Activated CD4-positive, alpha-beta T cell treated with anti-CD3 and anti-CD28 coated beads, Interleukin-2, Interleukin-4, amounts not matched to agents 100 ng/mL and 50 ng/mL, durations not matched to agents 16 hours and 8 hours (primary cell): ENCODE measurements at places on chromosomes 5 and 9.

- peak; percentile 11 for DNase-seq
Measured at GRCh38 chr9:95004411-95005277, 278.1 kb downstream of the AOPEP start.

DNA sequence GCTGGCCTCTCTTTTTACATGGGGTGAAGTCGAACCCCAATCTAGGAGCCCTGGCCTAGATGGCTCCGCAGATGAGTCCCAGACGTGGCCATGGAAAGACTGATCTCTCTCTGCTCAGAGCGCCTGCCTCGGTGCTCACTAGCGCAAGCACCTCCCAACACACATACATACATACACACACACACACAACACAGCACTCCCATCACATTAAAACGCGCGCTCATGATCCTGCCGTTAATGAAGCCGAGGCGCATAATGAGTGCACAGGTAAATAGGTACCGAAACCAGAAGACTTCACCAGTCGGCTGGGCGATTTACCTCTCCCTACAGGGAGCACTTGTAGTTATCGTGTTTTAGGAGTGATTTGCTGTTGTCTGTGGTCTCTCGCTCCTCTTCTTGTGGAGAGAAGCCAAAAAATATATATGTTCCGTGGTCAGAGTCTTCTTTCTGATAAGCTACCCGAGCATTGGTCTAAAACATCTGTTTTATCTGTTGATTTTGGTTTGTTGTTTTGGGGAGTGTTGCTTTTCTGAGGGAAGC, 207.7 kb downstream of the MEF2C start:
- no peak for DNase-seq

DNA sequence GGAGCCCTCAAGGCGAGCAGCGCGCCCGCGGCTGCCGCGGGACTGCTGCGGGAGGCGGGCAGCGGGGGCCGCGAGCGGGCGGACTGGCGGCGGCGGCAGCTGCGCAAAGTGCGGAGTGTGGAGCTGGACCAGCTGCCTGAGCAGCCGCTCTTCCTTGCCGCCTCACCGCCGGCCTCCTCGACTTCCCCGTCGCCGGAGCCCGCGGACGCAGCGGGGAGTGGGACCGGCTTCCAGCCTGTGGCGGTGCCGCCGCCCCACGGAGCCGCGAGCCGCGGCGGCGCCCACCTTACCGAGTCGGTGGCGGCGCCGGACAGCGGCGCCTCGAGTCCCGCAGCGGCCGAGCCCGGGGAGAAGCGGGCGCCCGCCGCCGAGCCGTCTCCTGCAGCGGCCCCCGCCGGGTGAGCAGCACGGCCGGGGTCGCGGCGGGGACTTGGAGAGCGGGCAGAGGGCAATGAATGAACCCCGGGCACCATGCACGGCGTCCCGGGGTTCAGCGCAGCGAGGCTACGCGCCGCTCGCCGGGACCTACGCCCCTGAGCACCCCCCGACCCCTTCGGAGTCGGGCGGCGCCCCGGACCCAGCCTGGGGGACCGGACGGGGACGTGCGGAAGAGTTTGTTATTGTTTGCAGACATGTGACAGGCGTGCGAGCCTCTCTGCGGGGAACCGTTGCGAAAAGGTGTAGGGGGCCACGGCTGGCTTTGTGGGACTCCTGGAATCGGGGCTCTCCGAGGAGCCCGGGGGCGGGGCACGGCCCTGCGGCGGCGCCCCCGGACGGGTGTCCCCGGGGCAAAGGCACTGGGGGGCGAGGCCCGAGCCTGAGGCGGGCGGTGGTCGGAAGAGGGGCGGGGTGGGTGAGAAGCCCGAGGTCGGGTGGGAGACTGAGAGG, 553 bp downstream of the MAP3K1 start:
- DNase-seq = peak; percentile 28

GRCh38 chr9:32200896-32201295, 183.5 kb upstream of the ACO1 start:
- no peak for DNase-seq

DNA sequence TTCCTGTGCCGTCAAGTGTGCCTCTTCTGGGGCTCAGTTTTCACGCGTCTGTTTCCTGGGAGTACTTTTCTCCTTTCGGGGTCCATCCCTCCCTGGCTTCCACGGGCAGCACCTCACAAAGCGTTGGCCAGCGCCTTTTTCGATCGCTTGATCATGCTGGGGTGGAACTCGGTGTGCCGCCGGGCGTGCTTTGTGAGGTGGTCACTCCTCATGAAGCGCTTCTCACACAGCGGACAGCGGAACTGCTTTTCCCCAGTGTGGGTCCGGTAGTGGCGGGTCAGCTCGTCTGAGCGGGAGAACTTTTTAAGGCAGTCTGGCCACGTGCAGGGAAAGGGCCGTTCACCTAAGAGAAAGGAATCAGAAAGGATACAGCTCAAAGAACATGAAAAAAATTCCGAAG, 26.8 kb downstream of the KLF9 start:
- DNase-seq = no peak

DNA sequence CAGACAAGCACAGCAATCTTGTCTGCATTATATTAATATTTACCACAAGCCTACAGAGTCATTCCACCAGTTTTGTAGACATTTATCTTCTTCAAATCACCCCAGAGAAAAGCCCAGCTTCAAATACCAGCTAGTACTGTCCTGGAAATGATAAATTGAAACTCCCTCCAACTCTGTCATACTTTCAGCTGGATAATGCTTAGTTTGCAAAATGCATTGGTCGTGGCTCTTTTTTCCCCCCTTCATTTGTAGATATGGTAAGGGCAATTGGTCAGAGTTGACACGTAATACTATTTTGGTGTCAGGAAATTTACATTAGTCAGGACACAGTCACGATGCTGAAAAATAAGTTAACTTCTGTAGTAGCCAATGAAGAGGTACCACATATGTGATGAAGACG, 21.2 kb downstream of the HMHB1 start:
- no peak for DNase-seq

DNA sequence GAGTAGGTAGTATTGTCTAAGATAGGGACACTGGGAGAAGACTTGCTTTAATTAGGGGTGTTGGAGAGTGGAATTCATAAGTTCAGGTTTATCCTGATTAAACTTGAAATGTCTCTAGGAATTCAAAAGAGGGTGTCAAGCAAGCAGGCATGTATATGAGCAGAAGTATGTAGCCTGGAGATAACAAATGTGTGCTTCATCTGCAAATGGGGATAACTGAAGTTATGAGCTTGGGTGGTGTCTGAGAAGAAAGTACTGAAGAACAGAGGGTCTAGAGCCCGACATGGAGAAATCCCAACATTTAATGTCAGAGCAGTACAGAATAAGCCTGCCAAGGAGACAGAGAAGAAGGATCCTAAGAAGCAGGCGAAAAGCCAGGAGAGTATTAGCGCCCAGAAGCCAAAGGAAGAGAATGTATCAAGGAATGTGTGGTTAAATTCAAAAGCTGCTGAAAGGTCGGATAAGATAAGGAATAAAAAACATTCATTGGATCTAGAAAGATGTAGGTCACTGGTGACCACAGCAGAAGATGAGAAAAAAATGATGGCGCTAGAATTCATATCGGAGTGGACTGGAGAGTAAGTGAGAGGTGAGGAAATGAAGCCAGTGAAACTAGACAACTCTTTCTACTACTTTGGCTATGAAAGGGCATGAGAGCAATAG, 401.5 kb upstream of the PIK3R1 start:
- DNase-seq = no peak

- DNase-seq = no peak
Measured at GRCh38 chr9:126681336-126681735, 67.6 kb downstream of the LMX1B start.

GRCh38 chr5:87340716-87341115, 72.0 kb downstream of the CCNH start:
- peak; percentile 78 for DNase-seq

DNA sequence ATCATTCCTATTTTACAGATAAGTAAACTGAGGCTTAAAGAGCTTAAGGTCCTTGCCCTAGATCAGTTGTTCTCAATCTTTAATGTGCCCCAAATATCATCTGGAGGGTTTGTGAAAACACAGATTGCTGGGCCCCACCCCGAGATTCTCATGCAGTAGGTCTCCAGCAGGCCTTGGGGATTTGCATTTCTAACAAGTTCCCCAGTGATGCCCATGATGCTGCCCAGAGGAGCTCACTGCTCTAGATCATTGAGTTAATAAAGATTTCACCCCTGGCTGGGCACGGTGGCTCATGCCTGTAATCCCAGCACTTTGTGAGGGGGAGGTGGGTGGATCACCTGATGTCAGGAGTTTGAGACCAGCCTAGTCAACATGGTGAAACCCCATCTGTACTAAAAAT, 42.8 kb upstream of the RAD23B start:
- no peak for DNase-seq

- DNase-seq = no peak
Measured at GRCh38 chr5:57598097-57598496, 115.5 kb upstream of the ACTBL2 start.

DNA sequence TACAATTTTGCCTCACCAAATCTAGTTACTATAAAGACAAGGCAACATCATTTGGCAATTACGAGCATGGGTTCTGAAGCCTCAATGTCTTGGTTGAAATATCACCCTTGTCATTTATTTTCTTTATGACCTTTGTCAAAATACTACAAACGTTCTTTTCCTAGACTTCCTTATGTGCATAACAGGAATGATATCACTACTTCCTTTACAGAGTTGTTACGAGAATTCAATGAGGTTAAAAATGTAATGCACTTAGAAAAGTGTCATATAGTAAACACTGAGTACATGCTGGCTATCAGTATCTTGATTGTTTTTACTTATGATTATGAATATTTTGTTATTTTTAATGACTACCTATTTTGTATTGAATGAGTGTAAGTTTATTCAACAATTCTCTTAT, 640.9 kb upstream of the CCNG1 start:
- no peak for DNase-seq

DNA sequence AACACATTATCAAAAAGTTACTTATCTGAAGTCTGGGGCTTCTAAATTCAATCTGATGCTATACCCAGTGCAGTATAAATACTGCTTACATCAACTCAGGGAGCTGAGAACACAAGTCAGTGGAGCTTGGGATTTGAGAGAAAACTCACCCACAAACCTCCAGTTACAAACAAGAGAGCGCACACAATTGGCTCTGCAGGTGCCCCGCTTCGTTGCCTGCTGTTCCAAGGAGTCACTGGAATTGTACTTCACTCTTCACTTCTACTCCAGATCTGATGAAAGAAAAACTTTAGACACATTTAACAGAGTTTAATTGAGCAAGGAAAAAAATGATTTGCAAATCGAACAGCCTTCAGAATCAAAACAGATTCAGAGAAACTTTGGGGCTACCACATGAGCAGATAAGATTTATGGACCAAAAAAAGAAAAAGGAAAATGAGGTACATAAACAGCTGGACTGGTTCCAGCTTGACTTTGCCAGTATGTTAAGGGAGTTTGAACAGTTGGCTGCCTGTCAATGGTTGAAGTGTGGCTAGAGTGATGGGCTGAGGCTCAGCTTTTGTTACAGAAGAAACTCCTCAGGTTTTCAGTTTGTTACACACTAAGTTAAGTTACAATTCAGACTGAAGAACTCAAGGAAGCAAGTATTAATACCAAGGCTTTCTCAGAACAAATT, 156.6 kb downstream of the AOPEP start:
- DNase-seq = no peak

DNA sequence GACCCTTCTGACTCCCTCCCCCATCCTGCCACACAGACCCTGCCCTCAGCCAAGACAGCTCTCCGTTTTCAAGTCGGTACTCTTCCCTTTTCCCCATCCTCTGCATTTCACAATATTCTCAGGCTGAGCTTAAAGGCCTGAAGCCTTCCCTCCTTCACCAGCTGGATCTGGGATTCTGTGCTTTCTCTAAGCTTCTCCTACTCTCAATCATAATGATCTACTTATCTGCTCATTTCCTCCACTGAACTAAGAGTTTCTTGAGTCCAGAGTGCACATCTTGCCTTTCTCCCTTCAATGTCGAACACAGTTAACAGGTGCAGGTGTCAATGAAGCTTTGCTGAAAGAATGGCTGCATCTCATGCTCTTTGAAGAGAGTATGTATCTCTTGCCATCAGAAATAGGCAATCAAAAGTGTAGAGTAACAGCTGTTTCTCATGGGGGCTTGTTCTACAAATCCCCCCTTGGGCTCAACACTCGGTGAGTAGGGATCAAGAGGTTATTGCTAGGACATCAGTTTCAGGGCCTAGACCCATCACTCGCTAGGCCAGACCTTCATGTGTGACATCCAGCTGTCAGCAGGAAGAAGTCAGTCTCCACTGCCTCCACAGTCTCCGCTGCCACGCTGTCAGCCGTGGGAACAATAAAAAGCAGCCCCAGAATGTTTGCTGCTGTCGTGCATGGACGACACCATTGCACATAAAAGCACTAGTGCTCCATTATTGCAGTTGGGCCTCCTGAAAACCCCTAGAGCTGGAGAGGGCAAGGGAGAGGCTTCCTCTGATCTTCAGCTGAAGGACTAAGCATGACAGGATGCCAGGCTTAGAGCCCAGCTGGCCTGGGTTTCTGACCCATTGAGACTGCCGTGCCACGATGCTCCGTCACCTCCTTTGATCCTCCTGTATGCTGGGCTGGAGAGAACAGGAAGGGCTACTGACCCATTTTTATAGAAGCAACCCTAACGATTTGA, 23.7 kb downstream of the TRAF1 start:
- DNase-seq = no peak

DNA sequence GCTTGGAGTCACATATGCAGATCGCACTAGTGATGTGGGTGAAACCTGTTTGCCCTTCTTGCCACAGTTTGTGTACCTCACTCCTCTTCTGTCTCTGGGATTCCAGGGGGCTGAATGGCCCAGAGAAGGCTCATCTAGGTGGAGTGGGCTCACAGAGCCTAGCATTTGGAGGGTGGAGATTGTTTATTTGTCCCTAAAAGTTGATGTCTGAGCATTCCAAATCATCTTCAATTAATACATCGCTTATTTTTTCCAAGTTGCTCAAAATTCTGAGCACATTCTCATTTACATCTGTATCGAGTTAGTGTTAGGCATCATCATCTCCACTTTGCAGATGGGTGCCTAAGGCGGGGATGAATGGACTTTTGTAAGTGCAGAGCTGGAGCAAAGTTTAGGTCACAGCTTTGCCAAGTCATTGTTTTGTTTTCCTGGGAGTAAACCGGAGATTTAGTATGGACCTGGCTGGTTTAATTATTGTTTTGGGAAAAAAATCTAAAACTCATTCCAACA, 2.0 kb downstream of the ABL1 start:
- DNase-seq = no peak

DNA sequence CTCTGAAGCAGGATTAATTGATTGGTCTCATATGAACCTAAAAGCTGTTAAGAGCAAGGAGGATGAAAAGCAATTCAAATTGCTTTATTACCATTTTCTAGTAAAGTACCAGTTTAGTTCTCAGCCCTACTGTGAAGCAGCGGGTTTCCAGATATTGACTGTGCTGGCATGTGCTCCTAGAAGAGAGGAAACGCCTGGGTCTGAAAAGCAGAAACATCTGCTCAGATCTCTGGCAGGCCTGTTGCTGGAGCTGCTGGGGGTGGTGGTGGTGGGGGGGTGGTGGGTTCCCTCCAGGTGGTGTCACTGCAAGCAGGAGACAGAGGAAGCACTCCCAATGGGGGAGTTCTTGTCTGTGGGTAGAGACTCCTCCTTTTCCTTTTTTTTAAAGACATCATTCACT, 105.5 kb upstream of the ZNF462 start:
- no peak for DNase-seq

GRCh38 chr9:104879555-104880309, 48.2 kb downstream of the ABCA1 start:
- DNase-seq = no peak

- no peak for DNase-seq
Measured at GRCh38 chr5:88879724-88880123, 3.3 kb downstream of the MEF2C start.

GRCh38 chr5:159682623-159683022, 233.7 kb upstream of the ADRA1B start:
- DNase-seq = no peak
